ENCODE measurements at places on chromosomes 3 and 15. TPM values are rescaled to one million over a fixed set of nuclear protein-coding genes. Genes with fewer than 3 reads are reported as not detected.

NMNAT3 gene
- 7.9 TPM for total RNA-seq

DNA sequence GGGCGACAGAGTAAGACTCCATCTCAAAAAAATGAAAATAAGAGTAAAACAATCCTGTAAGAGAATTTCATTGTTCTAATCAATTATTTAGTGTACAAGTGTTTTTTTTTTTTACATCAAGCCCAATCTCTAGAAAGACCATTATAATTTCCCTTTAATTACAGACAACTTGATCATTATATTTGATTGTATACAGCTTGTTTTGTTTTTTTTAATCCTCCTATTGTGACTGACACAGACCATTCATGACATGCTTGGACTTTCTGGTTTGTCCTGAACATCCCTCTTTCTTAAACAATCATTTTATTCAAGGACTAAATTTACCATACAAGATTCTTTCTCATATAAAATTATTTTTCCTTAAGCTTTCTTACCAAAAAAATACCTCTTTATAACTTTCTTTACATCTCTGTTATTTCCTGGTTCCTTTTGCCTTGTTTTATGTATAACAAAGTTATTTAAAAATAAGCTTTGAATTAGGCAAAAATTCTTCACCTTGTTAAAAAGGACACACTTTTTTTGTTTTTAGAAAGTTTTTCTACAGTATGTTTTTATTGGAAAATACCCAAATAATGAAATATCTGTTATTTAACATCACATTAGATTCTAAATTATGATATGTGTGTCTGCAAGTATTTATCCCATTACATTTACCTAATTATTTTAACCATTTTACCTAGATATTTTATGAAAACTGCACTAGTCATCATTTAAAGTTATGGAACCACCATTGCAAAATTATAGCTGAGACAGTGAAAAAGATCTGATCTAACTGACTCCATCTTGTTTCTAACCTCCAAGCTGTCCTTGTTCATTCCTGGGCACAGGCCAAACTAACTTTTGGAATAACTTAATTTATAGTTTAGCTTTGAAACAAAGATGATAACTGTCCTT is 26.1 kb upstream of the GFM1 start:
- DNase-seq = no peak
- no peak overlapping the region for H3K27ac ChIP-seq
- no peaks in the 10 kb centered on the region for H3K27me3 ChIP-seq
- H3K36me3 ChIP-seq = no peaks in the 10 kb centered on the region
- no peaks in the 10 kb centered on the region for H3K4me1 ChIP-seq

ENTPD3 gene
- 1.6 TPM for total RNA-seq

- H3K27ac ChIP-seq = no peak overlapping the region
- no peaks in the 10 kb centered on the region for H3K27me3 ChIP-seq
- no peak overlapping the region for H3K4me3 ChIP-seq
- no peaks in the 10 kb centered on the region for H3K36me3 ChIP-seq
- no peaks in the 10 kb centered on the region for H3K4me1 ChIP-seq
- no peak for DNase-seq
These were observed 134.3 kb downstream of the TIGIT start for GRCh38 chr3:114428044-114428595.

DNA sequence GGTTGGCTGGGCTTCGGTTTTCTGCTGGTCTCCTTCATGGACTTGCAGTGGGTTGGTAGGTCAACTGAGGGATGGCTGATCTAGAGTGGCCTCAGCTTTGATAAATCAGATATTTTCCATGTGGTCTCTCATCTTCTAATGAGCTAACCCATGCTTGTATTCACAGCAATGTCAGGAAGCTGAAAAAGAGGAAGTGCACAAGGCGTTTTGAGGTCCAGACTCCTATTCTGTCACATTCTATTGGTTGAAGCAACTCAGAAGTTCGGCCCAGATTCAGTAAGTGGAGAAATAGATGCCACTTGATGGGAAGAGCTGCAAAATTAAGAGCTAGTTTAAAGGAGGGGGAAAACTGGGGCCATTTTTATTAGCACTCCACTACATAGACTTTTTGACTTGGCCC is 361.2 kb downstream of the DIPK2A start:
- no peak overlapping the region for H3K4me3 ChIP-seq
- no peak for DNase-seq
- H3K27me3 ChIP-seq = no peaks in the 10 kb centered on the region
- no peak overlapping the region for H3K27ac ChIP-seq
- no peaks in the 10 kb centered on the region for H3K4me1 ChIP-seq
- H3K36me3 ChIP-seq = no peaks in the 10 kb centered on the region

- no peak overlapping the region for H3K27ac ChIP-seq
- no peak overlapping the region for H3K4me3 ChIP-seq
- DNase-seq = no peak
- H3K4me1 ChIP-seq = no peaks in the 10 kb centered on the region
- H3K36me3 ChIP-seq = no peaks in the 10 kb centered on the region
These were observed 38.2 kb downstream of the MB21D2 start for GRCh38 chr3:192879346-192880031.

GRCh38 chr3:78025916-78026315 is 986.0 kb downstream of the ROBO2 start:
- DNase-seq = no peak
- H3K36me3 ChIP-seq = no peaks in the 10 kb centered on the region
- no peaks in the 10 kb centered on the region for H3K4me1 ChIP-seq
- no peak overlapping the region for H3K27ac ChIP-seq
- no peaks in the 10 kb centered on the region for H3K27me3 ChIP-seq

GRCh38 chr3:13513913-13514517 is 33.9 kb downstream of the HDAC11 start:
- no peaks in the 10 kb centered on the region for H3K36me3 ChIP-seq
- no peak overlapping the region for H3K27ac ChIP-seq
- no peaks in the 10 kb centered on the region for H3K4me1 ChIP-seq
- DNase-seq = no peak

GRCh38 chr15:74396445-74397238 is 29.2 kb upstream of the CYP11A1 start:
- H3K27ac ChIP-seq = no peak overlapping the region
- no peaks in the 10 kb centered on the region for H3K36me3 ChIP-seq
- peaks cover 14% of the 10 kb centered on the region for H3K27me3 ChIP-seq
- H3K4me3 ChIP-seq = no peak overlapping the region
- H3K4me1 ChIP-seq = no peaks in the 10 kb centered on the region

All from transverse colon (tissue), 4 donors.